Natural killer cell (primary cell): ENCODE measurements at places on chromosomes 13 and 19. TPM values are rescaled to one million over a fixed set of nuclear protein-coding genes. Genes with fewer than 3 reads are reported as not detected.

DNA sequence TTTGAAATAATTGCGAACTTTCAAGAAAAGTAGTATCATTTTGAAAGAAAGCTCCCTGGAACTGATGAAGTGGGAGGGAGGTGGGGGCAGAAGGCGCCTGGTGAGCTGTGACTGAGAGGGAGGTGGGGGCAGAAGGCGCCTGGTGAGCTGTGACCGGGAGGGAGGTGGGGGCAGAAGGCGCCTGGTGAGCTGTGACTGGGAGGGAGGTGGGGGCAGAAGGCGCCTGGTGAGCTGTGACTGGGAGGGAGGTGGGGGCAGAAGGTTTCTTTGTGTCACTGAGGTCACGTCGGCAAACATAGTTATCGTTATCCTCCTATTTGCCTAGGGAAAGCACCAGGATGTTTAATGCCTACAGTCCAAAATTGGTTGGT is 24.2 kb downstream of the C2CD4C start:
- no peak overlapping the region for H3K4me3 ChIP-seq
- H3K36me3 ChIP-seq, result no peaks in the 10 kb centered on the region
- no peaks in the 10 kb centered on the region for H3K4me1 ChIP-seq
- DNase-seq, result no peak
- no peak overlapping the region for H3K27ac ChIP-seq

- no peak for DNase-seq
- no peaks in the 10 kb centered on the region for H3K27me3 ChIP-seq
- H3K36me3 ChIP-seq, result no peaks in the 10 kb centered on the region
Observed at GRCh38 chr19:19513682-19514081, 1.7 kb downstream of the TSSK6 start.

DNA sequence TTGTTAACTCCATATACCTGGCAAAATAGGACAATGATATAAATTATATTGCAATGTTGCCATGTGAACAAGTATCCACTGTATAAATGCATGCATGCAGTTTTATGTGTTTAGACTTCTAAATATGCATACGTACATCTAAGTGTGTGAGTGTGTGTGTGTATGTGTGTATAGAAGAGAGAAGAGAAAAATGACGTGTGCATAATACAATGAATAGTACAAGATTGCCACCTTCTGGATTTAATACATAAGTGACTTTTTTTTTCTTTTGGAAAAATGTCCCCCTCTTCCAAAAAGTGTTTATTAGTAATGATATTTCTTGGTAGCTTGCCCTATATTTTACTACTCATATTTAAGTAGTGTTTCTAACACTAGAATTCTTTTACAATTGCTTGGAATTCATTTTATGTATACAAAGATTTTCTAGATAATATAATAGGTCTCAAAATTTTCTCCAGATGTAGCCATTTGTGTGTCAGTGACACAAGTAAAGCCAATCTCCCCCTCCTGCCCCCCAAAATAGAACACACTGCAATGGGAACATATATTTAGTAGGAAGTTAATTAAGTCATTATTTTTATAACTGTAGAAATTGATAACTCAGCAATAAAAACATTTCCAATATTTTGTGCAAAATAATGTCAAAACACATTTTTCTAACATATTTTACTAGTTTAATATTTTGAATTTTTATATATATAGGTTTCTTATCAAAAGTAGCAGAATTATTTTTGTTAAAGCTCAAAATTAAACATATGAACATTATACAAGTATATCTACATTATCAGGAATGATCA is 783.3 kb upstream of the ATXN8OS start:
- H3K4me1 ChIP-seq, result no peaks in the 10 kb centered on the region
- DNase-seq, result no peak
- H3K27ac ChIP-seq, result no peak overlapping the region
- H3K36me3 ChIP-seq, result no peaks in the 10 kb centered on the region
- no peaks in the 10 kb centered on the region for H3K27me3 ChIP-seq
- no peak overlapping the region for H3K4me3 ChIP-seq

DNA sequence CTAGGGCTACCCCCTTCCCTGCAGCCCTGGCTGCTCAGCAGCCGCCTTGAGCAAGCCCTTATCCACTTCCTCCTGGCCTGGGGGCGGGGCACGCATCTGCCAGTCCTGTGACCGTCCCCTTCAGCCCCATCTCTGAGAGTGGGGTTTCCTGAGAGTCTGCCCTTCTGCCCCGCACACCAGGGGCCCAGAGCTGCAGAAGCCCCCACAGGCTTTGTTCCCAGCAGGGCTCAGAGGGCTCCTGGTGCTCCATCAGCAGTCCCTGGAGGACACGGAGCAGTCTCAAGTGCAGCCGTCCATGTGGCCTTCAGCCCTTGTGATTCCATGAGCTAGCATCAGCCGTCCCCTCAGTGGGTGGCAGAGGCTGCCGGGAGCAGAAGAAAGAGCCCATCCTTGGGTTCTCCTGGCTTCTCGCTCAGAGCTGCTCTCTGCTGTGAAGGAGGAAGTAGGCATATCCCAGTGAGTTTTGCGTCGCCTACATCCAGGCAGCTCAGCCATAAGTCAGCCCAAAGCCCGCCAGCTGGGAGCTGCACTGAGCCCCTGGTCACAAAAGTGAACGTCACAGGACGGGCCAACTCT is 16.3 kb downstream of the MYO9B start:
- no peaks in the 10 kb centered on the region for H3K27me3 ChIP-seq
- H3K4me1 ChIP-seq, result peaks cover 36% of the 10 kb centered on the region
- H3K4me3 ChIP-seq, result no peak overlapping the region
- H3K36me3 ChIP-seq, result peaks cover 6% of the 10 kb centered on the region
- no peak for DNase-seq

GRCh38 chr19:19642506-19643157 is 825 bp downstream of the GMIP start:
- H3K4me3 ChIP-seq, result peak overlapping the region; percentile 99
- H3K27ac ChIP-seq, result peak overlapping the region; percentile 95
- H3K27me3 ChIP-seq, result no peaks in the 10 kb centered on the region
- peaks cover 27% of the 10 kb centered on the region for H3K4me1 ChIP-seq

- no peak overlapping the region for H3K4me3 ChIP-seq
- H3K27ac ChIP-seq, result no peak overlapping the region
- no peaks in the 10 kb centered on the region for H3K27me3 ChIP-seq
Observed at GRCh38 chr13:75693227-75693626, 57.1 kb downstream of the LMO7 start.

- H3K27me3 ChIP-seq, result peaks cover 59% of the 10 kb centered on the region
- no peak overlapping the region for H3K27ac ChIP-seq
- no peak for DNase-seq
- no peak overlapping the region for H3K4me3 ChIP-seq
Observed at GRCh38 chr13:27963491-27963890, 5.6 kb downstream of the CDX2 start.

- peaks cover 14% of the 10 kb centered on the region for H3K4me1 ChIP-seq
- H3K27me3 ChIP-seq, result no peaks in the 10 kb centered on the region
- no peaks in the 10 kb centered on the region for H3K36me3 ChIP-seq
- DNase-seq, result no peak
- peak overlapping the region; percentile 80 for H3K27ac ChIP-seq
Observed at GRCh38 chr13:98577836-98578285, 954 bp upstream of the STK24 start.

DNA sequence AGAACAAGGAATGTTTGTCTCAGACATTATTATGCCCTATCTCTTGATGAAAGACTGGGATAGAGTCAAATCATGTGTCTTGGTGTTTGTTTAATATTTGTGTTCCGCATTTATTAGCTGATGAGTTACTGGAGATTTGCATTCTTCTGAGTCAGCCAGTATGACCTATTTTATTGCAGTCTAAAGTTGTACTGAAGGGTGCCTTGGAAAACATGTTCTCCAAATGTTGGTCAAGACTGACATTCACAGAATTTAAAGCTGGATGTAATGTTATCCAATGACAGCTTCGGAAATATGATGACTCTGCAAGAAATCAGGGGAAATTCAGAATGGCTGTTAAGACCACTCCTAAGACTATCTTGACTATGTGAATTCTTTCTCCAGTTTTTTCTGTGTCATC is 134.0 kb downstream of the KCNRG start:
- no peak overlapping the region for H3K27ac ChIP-seq
- no peaks in the 10 kb centered on the region for H3K36me3 ChIP-seq
- no peaks in the 10 kb centered on the region for H3K27me3 ChIP-seq
- no peak for DNase-seq

DNA sequence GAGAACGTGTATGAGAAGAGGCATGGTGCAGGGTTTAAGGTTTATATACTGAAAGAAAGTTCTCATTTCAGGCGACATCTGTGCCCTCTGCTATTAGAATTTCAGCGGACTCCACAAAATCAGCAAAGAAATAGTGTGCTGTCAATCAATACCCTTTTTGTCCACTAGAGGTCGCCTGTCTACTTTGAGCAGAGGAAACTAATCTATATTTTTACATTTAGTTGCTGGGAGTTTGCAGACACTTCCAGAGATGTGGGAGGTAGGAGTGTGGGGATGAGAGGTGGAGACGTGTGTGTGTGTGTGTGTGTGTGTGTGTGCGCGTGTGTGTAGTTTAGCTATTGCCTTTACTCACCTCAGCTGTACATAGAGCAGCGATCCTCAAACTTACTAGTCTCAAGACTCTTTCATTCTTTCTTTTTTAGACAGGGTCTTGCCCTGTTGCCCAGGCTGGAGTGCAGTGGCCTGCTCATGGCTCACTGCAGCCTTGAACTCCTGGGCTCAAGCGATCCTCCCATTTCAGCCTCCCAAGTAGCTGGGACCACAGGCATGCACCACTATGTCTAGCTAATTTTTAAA is 9.7 kb downstream of the INAFM1 start:
- H3K36me3 ChIP-seq, result no peaks in the 10 kb centered on the region
- peaks cover 3% of the 10 kb centered on the region for H3K4me1 ChIP-seq
- no peak overlapping the region for H3K4me3 ChIP-seq
- no peaks in the 10 kb centered on the region for H3K27me3 ChIP-seq
- H3K27ac ChIP-seq, result no peak overlapping the region
- DNase-seq, result no peak

DNA sequence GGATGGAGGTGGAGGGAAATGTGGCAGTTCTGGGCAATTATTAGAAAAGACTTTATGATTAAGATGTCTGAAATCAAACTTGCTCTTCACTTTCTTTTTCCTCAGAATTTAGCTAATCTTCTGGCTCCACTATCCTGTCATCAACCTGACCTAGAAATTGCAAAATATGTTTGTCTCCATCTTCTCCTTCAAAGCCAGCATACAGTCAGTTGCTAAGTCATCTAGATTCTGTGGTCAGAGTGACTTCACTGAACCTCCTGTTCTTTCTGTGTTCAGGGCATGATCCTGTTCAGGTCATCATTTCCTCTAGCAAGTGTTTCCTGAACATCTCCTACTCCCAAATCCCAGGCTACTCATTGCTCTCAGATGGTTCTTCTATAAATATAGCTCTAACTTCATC is 10.8 kb upstream of the CCNA1 start:
- H3K4me1 ChIP-seq, result no peaks in the 10 kb centered on the region
- no peaks in the 10 kb centered on the region for H3K36me3 ChIP-seq
- DNase-seq, result no peak
- no peak overlapping the region for H3K27ac ChIP-seq

- no peaks in the 10 kb centered on the region for H3K36me3 ChIP-seq
- peak overlapping the region; percentile 47 for H3K27ac ChIP-seq
- no peaks in the 10 kb centered on the region for H3K27me3 ChIP-seq
- H3K4me3 ChIP-seq, result no peak overlapping the region
- H3K4me1 ChIP-seq, result peaks cover 73% of the 10 kb centered on the region
- DNase-seq, result peak; percentile 45
Observed at GRCh38 chr13:30156826-30157615, 150.3 kb downstream of the KATNAL1 start.

GRCh38 chr19:23527797-23528196 is 132.5 kb upstream of the ZNF91 start:
- H3K4me3 ChIP-seq, result no peak overlapping the region
- no peaks in the 10 kb centered on the region for H3K27me3 ChIP-seq
- H3K36me3 ChIP-seq, result no peaks in the 10 kb centered on the region
- H3K4me1 ChIP-seq, result no peaks in the 10 kb centered on the region
- no peak overlapping the region for H3K27ac ChIP-seq

- no peaks in the 10 kb centered on the region for H3K4me1 ChIP-seq
- H3K4me3 ChIP-seq, result no peak overlapping the region
- no peaks in the 10 kb centered on the region for H3K36me3 ChIP-seq
- no peaks in the 10 kb centered on the region for H3K27me3 ChIP-seq
- DNase-seq, result no peak
- no peak overlapping the region for H3K27ac ChIP-seq
Observed at GRCh38 chr13:36447501-36447900, 15.2 kb downstream of the CCNA1 start.

DNA sequence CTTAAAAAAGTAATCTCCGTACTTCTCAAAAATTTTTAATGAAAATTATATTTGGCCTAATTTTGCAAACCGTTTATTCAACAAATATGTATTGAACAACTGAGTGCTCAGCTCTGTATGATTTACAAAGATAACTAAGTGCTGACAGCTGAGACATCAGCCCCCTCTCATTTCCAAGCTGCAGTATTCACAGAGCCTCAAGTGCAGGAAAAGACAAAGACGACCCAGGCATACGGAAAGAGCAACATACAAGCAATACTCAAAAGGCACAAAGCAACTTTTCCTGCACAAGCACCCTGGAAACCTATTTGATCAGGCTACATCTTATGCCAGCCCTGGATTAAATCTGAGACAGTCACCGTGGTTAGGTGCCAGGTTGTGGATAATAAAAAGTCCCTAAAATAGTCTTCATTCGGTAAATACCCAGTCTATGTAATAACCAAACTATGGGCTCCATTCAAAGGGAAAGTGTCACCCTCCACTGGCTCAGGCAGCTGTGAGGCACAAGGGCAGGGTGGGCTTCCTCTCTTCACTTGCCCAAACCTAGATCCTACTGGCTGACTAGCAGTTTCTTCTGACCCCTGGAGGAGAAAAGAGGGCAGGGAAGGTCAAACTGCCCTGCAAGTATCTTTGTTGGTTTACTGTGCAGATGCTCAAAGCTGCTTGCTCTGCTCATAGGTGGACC is 65.5 kb downstream of the TBC1D4 start:
- no peak overlapping the region for H3K27ac ChIP-seq
- H3K4me3 ChIP-seq, result no peak overlapping the region
- DNase-seq, result no peak
- H3K27me3 ChIP-seq, result no peaks in the 10 kb centered on the region
- no peaks in the 10 kb centered on the region for H3K4me1 ChIP-seq

GRCh38 chr13:26897706-26898550 is 137.3 kb upstream of the GPR12 start:
- H3K36me3 ChIP-seq, result no peaks in the 10 kb centered on the region
- no peak overlapping the region for H3K4me3 ChIP-seq
- H3K27ac ChIP-seq, result no peak overlapping the region
- DNase-seq, result no peak

CGB3 gene
- total RNA-seq, result not detected

SRRM5 gene
- total RNA-seq, result 0.24 TPM

TBXA2R gene
- 2.1 TPM for total RNA-seq

YJEFN3 gene
- total RNA-seq, result 4.0 TPM

IGFL2 gene
- not detected for total RNA-seq

MEIS3 gene
- not detected for total RNA-seq
